ENCODE measurements at places on chromosomes 1 and 21.

DNA sequence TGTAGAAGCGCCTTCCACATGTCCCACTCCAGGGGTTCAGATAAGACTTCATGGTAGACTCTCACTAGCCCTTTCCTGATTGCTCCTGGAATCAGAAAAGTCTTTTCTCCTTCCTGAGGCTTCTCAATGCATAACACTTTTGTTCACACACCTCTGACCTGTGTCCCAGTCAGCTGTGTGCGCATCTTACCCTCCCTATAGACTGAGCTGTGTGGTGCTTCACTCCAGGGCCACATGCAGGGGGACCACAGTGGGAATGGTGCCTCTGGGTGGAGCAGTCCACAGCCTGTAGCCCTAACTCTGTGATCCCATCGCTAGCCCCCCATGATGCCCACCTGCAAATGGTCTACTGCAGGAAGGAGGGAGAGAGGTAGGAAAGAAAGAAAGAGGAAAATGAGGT, 84.0 kb upstream of the TLR5 start:
- no peak for DNase-seq

DNA sequence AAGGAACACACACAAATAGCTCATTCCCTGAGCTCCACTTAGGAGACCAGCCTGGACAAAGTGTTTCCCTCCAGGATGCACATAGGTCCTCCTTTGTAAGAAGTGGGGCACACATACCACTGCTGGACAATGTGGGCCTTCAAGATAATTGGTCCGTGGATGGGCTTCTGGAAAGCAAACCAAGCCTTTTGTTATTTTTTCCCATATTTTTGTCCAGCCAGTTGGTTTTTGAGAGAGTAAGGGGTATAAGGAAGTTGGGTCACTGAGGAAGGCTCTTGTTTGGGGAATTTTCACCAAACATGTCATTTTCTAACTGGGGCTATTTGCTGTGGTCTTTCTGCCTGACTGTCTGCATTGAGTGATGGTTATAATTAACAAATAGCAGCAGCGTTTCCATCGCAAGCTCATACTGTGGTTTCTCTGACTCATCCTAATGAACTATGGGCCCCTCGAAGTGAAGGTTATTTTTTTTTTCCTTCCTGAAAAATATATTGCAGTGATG, 306.3 kb upstream of the DUSP10 start:
- DNase-seq: peak; percentile 23

DNA sequence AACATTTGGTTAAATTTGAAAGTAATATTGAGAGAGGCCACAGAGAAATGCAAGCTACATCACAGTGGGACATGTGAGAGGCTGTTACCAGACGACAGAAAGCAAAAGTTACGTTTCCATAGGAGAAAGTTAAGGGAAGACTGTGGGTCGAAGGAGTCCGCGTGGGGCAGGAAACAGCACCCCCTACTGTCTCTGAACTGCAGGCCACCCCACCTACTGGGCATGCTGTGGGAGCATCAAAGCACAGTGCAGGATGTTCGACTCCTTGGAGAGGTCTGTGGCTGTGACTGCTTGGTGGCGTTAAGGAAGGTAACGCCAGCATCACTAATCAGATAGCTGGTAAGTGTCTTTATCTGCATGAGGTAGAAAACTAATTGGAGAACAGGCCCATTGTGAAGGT, 123.9 kb downstream of the PTBP2 start:
- peak; percentile 14 for DNase-seq

DNA sequence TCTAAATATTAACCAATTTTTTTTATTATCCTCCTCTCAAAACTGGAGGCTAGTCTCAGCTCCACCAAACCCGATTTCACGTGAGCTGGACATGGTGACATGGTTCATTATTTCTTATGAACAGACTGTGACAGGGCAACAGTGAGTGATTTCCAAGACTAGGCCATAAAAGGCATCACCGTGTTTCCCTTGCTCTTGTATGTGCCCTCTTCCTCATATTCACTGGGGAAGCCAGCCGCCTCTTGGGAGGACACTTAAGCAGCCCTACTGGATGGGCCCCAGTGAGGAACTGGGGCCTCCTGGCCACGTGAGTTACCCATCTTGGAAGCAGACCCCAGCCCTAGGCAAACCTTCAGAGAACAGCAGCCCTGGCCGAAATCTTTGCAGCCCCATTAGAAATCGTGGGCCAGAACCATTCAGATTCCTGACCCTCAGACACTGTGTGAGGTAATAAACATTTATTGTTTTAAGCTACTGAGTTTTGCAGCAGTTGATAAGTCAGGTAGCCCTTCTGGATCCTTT, 105.0 kb downstream of the GALNT2 start:
- no peak for DNase-seq

DNA sequence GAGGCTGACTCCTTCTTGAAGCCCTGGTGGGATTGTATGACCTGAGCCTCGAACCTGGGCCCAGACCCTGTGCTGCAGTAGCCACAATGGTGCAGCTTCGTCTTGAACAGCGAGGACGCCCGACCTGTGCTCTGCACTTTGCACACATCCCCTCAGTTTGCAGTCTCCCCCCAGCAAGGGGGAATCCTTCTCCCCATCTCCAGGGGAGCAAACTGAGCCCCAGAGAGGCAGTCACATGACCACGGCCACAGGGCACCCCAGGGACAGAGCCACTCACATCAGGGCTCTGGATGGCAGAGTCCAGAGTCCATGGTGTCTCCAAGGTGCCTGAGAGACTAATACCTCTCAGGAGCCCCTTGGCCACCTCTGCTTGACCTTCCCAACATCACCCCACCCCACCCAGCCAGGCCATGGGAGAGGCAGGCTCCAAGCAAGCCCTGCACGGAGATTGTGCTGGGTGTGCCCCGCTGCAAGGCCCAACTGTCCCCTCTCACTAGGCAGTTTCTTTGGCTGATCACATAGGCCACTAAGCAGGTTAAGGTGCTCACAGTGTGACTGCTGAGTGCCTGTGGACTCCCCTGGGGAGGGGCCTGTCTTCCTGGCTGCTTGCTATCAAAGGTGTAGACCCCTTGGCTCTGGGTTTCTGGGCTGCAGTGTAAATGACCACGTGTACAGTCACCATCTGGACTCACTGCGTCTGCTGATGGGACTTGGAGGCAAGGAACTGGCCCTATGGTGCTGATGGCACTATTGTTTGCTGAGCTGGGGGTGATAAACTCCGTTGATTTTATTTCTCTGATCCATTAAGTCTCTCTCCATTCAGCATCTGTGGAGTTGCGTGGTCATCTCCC, 398.1 kb downstream of the MATN1 start:
- no peak for DNase-seq

DNA sequence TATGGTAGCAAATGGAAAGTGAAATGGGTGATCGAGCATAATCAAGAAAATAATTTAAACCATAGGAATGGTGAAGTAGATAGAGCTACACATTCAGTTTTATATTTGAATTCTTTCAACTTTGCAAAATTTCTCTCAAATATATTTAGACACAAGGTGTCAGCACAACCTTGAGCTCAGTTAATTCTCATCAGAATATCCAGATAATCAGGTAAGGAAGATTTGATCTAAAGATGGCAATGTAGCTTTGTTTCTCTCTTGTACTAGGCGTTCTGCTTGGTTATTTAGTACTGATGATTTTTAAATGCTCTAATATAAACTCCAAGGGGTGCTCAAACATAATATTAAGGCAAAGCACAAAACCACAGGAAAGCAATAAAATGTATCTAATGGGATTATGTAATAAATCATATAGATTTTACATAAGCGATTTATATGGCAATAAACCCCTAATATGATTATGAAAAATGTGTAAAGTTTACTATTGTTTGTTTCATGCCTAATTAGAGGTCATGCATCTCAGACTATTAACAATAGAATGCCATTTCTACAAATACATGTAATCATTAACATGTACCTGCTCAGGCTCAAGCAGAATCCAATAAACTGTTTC, 32.4 kb upstream of the SERTAD4 start:
- no peak for DNase-seq

GRCh38 chr21:31921079-31921478, 48.3 kb downstream of the HUNK start:
- DNase-seq: no peak

DNA sequence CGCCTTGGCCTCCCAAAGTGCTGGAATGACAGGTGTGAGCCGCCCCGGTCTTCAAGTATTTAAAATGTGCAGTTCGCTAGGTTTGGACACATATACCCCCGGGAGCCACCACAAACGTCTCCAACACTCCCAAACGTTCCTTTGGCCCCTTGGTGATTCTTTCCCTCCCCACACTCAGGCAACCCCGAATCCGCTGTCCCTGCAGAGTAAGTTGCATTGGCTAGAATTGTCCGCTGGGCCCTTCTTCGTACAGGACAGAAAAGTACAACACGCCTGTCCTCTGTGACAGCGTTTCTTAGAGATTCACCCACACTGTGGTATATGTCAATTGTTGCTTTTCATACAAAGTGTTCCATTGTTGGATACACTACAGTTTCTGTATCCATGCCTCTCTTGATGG, 3.2 kb upstream of the PERM1 start:
- no peak for DNase-seq

- DNase-seq: no peak
Observed at GRCh38 chr1:234628089-234628488, 18.1 kb upstream of the IRF2BP2 start.

DNA sequence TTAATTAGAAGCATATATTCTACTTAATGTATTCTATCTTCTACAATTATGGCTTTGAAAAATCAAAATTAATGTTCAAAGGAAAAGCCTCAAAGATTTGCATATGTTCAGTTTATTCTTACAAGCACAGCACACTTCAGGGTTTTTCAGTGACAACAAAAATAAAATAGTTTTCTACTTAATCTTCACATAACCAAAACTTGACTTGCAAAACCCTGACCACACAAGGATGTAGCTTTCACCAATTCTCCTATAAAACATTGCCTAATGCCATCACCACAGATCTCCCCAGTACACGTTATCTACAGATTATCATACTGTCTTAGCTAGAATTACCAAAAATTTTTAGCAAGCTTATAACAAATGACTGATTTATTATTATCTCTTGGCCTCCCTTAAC, 23.3 kb downstream of the LPAR3 start:
- DNase-seq: no peak
